Choroid plexus epithelial cell (primary cell): ENCODE measurements at places on chromosomes 16 and 17.

- peak; percentile 84 for DNase-seq
Observed at GRCh38 chr16:85245307-85246172, 133.3 kb upstream of the CIBAR2 start.

DNA sequence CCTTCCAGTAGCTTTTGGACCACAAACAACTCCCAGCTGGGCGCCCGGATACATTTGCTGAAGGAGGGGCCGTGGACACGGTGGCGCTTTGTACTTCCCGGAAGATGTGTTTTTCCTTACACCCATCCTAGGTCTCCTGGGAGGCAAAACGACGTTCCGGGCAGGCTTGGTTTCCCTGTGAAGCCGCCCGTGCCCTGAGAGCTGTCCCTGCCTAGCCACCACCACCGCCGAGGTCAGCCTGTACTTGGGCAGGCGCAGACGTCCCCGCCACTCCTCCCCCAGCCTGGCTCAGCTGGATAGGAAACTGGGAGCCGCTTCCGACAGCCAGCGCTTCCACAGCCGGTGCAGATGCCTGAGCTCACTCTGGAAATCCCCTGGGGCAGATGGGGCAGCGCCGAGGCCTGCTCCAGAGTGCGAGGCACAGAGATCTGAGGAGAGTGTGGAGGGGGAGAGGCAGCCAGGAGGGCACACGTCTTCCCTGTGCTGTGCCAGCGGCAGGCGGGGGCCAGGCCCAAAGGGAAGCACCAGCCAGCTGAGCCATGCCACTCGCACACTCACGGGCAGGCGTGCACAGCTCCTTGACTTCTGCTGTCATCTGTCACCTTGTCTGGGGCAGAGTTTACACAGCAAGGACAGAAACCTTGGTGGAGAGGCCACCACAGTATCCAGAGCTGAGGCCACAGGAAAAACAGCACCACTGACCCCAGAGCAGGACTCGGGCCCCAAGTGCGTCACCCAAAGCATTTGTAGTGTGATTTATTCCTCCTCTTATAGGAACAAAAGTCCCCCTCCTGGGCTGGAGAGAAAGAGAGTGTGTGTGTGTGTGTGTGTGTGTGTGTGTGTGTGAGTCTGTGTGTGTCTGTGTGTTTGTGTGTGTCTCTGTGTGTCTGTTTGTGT, 3.0 kb downstream of the RHBDF2 start:
- DNase-seq: peak; percentile 90

GRCh38 chr16:77589071-77589765, 133.1 kb upstream of the NUDT7 start:
- DNase-seq: peak; percentile 59

DNA sequence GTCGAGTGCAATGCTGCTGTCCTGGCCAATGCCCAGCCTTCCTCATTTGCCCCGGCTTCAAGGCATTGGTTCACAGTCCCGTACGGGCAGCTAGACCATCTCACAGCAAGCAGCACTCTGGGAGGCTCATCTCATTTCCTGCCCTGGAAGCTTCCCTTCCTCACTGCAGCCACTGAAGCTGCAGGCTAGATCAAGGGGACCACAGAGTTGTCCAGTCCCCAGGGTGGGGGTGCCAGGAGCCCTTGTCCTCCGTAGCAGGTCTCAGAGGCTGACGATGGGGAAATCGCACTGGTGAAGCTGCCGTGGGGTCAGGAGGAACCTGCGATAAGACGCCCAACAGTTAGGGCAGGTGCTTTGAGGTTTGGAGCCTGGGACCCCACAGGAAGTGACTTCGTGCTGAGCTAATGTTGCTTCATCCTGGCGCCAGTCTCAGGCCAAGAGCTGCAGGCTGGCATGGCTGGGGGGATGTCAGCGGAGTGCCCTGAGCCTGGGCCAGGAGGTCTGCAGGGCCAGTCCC, at the start of gene SPNS3:
TSS of gene SPNS3 (plus strand) at position 426 of the 517 bp plus-strand sequence. CDS start at position 454, 28 bp downstream.
- DNase-seq: no peak

- DNase-seq: no peak
Observed at GRCh38 chr17:49452201-49452600, 37.5 kb upstream of the PHB1 start.

- DNase-seq: no peak
Observed at GRCh38 chr16:89034971-89035668, 58.1 kb upstream of the CBFA2T3 start.

- peak; percentile 23 for DNase-seq
Observed at GRCh38 chr16:8583732-8584131, 6.6 kb downstream of the TMEM114 start.

DNA sequence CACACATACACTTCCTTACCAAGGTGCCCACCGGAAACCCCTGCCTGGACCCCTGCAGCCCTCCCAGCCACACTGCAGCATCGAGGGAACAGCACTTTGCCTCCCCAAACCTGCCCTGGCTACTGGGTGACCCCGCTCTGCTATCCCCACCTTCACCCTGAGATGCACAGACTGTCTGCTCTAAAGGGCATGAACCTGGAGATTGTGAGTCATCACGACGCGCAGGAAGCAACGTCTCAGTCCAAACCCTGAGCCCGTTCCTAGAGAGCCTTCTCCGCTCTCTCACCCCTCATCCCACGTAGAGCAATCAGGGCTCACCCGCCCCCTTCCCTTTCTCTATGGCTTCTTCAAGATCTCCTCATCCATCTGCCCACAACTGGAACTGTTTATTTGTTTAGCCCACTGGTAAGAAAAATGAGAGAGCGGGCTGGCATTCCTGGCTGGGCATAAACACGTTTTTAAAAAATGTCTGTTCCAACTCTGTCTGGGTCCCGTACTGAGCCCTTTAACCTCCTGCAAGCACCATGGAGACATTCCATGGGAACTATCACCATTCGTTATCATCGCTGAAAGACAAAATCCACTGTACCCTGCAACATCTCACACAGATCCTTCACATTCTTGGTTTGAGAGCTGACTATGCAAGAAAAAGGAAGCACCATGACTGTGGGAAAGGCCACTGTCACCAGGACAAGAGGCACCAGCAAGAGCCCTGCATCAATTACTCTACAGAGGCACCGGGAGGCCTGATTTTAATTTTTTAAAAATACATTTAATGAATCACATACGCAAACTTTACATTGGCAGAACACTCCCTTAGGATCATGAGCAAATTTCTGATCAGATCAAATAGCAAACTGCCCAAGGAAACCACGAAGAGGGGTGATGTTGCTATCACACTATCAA, 28.2 kb downstream of the ZFHX3 start:
- DNase-seq: peak; percentile 88

DNA sequence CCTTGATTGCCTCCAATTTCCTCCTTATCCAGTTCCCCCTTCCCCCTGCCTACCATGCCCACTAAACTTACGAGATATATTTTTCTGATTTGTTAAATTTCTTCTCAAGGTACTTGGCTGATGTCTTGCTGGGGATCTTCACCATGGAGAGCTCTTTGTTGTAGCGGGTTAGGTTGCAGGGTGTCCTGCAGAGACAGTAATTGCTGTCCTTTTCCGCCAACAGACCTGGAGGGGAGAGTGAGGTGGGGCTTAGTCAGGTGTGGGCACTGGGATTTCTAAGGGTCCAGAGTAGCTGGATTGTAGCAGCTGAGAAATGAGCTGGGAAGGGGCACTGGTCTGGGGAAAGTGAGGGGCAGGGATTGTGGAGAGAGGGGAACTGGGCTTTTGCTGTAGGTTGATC, 32.1 kb downstream of the SPACA3 start:
- no peak for DNase-seq

- DNase-seq: peak; percentile 56
Observed at GRCh38 chr17:50117202-50118051, 12.5 kb downstream of the SAMD14 start.

- DNase-seq: peak; percentile 85
Observed at GRCh38 chr17:15351925-15352324, 10.5 kb upstream of the TEKT3 start.

- no peak for DNase-seq
Observed at GRCh38 chr16:23464196-23464595, 11.2 kb upstream of the COG7 start.

- no peak for DNase-seq
Observed at GRCh38 chr17:37841232-37841631, 83.0 kb upstream of the TBC1D3K start.

DNA sequence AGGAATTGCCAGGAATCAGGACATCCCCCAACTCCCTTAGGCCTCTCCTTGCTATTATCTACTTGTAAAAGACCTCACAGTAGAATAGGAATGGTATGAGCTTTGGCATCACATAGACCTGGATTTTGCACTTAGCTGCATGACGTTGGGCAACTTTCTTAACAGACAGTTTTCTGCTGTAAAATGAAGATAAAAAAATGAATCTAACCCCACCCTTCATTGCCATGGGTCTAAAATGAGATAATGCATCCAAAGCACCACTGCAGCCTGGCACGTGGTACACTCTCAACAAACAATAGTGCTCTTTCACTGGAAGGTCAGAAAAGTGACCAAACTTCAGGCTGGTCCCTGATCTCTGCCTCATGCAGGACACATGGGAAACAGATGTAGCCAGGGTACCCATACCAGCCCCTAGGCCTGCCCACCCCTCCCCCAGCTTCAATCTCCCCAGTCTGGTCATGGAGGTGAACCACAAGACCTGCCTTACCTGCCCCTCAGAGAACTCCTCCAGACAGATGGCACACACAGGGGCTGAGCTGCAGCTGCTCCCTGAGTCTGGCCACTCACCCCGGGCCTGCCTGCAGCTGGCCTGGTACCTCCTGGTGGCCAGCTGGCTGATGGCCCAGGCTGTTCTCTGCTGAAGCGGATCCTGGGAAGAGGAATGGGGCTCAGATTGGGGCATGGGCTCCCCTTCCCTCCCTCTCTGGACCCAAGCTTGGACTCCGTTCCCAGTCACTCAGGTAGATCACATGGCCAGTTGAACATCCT, 8.5 kb upstream of the SUPT4H1 start:
- no peak for DNase-seq

GRCh38 chr17:50468304-50469207, at the start of gene CHAD:
CHAD (minus strand) TSS chr17:50468880; CDS start chr17:50468813, 67 bp downstream.
- no peak for DNase-seq

DNA sequence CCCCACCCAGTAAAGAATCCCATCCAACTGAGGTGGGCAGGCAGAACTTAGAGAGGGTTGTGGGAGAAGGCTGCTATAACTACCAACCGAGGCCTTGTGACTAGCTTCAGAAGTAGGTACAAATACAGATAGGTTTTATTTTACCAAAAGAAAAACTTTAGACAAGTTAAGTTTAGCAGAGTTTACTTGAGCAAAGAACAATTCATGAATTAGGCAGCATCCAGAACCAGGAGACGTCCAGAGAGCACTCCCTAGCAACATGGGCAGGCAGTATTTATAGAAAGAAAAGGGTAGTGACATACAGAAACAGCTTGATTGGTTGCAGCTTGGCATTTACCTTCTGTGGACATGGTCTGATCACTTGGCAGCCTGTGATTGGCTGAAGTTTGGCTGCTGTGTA, 42.1 kb downstream of the SLFN5 start:
- no peak for DNase-seq

DNA sequence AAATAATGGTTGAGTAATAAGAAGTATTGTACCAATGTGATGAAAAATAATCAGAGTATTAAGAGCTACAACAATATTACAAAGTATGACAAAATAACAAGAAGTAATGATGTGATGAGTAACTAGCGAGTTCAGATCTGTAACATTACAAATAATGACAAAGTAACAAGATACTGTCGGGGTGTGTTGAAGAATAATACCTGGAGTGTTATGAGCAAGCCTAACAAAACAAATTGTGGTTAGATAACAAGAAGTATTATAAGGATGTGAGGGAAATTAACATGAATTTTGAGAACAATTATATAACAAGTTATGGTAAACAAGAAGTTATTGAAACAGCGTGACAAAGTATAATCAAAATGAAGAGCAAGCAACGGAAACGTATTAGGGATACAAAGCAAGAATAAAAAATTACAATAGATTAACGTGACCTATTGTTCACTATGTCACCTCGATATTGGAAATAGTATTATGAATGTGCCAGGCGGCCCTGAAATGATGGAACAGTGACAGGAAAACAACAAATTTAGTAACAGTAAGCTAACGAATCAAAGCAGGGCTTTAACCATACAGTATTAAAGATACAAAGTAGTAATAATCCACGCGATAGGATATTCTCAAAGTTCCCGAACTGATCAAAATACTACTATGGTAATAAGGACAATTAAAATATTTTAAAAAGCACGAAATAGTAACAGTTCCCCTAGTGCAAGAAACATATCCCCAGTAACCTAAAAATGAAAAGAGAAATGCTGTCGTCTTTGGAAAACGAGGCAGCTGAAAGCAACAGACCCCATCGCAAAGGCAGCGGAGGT, 1.6 kb downstream of the TBX4 start:
- DNase-seq: no peak

- no peak for DNase-seq
Observed at GRCh38 chr16:49504023-49504364, 130.4 kb downstream of the C16orf78 start.

- DNase-seq: no peak
Observed at GRCh38 chr16:17287166-17287800, 183.5 kb downstream of the XYLT1 start.

GRCh38 chr17:45410144-45411091, 22.3 kb downstream of the ARHGAP27 start:
- DNase-seq: no peak

GRCh38 chr16:22787466-22788192, 26.3 kb upstream of the HS3ST2 start:
- DNase-seq: no peak

DNA sequence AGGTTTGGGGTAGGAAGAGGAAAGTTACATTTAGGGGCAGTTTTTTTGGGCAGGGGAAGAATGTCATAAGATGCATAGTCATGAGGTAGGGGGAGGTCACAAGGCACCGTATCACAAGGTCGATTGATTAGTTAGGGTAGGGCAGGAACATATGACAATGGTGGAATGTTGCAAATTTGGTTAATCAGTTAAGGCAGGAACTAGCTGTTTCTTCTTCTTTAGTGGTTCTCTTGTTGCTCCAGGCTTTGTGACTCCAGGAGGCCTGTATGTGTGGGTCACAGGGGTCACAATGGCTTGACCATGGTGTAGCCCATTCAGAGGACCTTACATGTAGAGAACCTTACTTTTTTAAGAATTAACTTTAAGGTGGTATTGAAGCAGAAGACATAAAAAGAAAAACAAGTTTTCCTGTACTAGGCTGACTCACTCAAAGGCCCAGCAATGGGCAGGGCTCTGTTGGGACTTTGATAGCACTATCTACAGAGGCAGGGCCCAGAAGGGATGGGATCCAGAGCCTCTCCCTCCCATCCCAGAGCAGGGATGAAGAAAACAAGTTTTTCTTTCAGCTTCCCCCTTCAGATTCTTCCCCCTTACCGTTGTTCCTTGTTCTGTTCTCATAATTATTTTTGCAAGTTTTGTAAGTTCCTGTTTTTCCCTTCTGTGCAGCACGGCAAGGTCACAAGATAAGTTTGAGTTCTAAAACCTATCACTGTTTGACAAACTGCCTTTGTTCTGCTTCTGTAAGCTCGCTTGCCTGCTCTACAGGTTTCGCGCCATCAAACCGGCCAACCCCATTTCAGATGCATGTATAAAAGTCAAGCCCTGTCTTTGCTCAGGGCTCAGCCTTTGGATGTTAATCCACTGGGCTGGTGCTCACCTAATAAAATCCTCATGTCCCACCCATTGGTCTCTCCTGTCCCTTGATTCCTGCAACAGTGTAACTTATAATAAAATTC, 45.8 kb upstream of the ATF7IP2 start:
- no peak for DNase-seq

- no peak for DNase-seq
Observed at GRCh38 chr17:45030733-45031132, 20.7 kb downstream of the DCAKD start.
